ENCODE measurements at places on chromosomes 1 and 21.
A peak's percentile ranks its signal among the peaks of the same experiment; 100 is the strongest.

GRCh38 chr1:33719771-33720670, 143.9 kb upstream of the HMGB4 start:
- peak; percentile 62 for DNase-seq

DNA sequence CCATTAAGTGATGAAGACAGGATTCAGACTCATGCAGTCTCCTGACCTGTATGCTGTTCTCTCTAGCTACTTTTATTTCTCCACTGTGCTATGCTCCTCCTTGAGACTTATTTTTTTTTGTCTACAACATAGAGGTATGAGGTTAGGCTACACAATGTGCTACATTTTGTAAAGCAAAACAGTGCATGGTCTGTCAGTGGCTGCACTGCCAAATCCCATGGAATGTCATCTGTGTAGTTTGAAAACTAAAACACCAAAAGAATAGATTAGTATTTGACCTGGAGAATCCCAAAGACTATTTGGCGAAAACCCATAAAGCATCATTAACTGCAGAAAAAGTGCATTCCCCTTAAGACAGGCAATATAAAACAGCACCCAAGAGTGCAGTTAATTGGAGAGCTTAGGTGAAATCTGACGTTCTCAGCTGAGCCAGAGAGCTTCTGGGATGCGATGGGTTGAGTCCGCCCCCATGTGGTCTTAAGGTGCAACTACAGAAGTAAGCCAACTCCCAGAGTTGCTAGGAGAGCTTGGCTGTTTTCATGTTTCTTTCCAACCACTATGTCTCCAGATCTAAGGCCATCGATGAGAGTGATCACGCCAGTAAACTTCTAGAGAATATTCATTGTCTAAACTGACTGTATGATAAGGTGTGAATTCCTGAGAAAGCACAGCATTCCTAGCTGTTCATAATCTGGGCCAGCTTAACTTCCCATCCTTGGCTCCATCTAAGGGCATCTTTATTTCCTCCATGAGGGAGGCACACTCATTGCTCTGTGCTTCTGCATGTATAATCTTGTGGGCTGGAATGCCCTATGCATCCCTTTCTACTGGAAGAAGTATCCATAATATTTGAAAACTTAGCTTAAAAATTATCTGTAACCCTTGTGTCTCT, 20.7 kb upstream of the CYP2J2 start:
- DNase-seq: peak; percentile 64

GRCh38 chr1:47437447-47438164, at the start of gene FOXD2:
FOXD2 (plus strand) TSS chr1:47438044; CDS start chr1:47438136, 92 bp downstream.
- DNase-seq: peak; percentile 75

GRCh38 chr1:111062624-111063023, 77.3 kb downstream of the DRAM2 start:
- DNase-seq: no peak

GRCh38 chr1:151612501-151613281, 841 bp downstream of the SNX27 start:
- peak; percentile 16 for DNase-seq

- DNase-seq: no peak
Measured at GRCh38 chr1:212979340-212980122, 29.2 kb downstream of the VASH2 start.

DNA sequence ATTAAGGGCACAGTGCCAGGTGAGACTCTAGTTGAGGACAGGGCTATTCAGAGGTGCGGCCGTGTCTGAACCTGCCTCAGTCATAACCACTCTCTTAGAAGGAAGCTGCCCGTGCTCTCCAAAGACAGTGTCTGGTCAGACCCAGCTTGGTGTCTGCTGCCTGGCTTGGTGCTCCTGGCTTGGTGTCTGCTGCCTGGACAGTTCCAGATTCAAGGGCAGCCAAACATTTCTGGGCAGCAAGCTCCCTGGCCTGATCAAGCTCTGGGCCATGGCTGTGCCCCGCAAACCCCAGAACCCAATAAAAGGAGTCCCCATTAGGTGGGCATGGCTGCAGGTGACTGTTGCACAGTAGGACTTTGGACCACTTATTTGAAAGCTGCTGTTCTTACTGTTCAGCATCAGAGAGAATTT, 27.7 kb downstream of the NEK2 start:
- DNase-seq: no peak

GRCh38 chr1:101364370-101365120, 127.7 kb downstream of the S1PR1 start:
- no peak for DNase-seq

GRCh38 chr1:95117207-95118066, at the start of gene TLCD4:
TLCD4 (plus strand) TSS chr1:95117355; CDS start chr1:95143902, 26,547 bp downstream.
- DNase-seq: peak; percentile 13

- DNase-seq: no peak
Measured at GRCh38 chr1:225771661-225772322, 5.8 kb upstream of the SRP9 start.

- DNase-seq: no peak
Measured at GRCh38 chr1:210605099-210605498, 276.4 kb downstream of the HHAT start.

GRCh38 chr1:154326546-154327465, 1.5 kb downstream of the ATP8B2 start:
- DNase-seq: peak; percentile 91

DNA sequence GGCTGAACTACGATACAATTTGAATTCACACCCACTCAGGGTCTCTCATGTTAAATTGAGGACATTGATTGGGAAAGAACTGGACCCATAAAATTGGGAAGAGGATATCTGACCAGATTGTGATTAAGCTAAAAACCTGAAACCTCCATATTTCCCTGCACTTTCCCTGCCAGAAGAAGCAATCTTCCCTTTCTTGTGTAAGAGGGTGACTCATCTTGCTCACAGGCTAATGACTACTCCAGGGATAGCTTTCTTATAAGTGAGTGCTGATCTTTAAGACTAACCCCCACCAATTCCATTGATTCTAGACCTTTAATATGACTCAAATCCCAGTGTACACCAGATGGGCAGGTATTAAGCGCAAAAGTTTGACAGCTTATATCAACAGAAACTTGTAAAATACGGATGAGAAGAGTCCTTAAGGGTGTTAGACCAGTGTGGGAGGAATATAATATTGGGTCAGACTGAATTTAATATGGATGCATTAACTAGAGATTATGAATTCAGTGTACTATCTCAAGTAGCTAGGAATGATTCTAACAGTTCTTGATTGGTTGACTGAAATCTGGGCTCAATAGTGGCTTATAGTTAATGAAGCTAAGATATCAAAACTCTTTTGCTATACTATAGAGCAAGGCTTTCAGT, 12.1 kb upstream of the SGIP1 start:
- peak; percentile 85 for DNase-seq

GRCh38 chr1:203300441-203301330, 4.6 kb upstream of the BTG2 start:
- DNase-seq: no peak

GRCh38 chr1:110106013-110106941, 6.0 kb upstream of the UBL4B start:
- DNase-seq: peak; percentile 65

DNA sequence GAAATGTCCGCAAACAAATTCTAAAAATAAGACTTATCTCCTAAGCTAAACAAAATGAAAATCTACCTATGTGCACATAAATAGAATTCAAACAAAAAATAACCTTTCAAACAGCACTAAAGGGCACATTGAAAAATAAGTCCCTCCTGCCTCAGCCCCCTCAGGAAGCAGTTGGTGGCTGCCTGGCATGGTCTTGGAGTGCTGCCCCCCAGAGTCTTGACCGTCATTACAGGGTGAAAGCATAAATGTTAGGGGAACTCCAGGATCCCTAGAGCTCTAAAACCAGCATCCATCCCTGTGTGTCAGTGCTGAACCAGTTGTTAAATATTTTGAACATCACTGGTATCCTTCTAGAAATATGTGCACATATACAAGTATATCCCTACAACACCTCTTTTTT, 6.5 kb upstream of the NPL start:
- DNase-seq: no peak

GRCh38 chr1:199959033-199959774, 68.3 kb upstream of the NR5A2 start:
- DNase-seq: no peak

- no peak for DNase-seq
Measured at GRCh38 chr21:42250422-42251403, 31.8 kb downstream of the ABCG1 start.

DNA sequence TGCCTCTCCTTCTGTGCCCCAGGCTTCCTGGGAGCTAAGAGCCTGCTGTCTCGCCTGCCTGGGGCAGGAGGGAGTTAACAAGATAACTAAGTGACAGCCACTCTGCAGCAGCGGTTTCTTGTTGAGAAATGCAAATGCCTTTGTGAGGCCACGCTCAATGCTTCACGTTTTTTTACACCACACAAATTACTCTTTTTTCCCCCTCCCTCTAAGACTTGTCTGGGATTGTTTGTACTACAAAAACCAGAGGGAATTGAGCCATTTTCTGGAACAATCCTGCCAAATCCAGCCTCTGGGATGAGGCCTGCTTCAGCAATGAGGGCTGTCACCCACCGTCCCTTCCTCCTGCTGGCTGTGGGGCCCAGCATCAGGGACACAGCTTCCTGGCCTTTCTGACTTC, 119.6 kb downstream of the ACTL8 start:
- DNase-seq: peak; percentile 99

GRCh38 chr21:41371685-41372030, 9.8 kb downstream of the MX2 start:
- DNase-seq: no peak

DNA sequence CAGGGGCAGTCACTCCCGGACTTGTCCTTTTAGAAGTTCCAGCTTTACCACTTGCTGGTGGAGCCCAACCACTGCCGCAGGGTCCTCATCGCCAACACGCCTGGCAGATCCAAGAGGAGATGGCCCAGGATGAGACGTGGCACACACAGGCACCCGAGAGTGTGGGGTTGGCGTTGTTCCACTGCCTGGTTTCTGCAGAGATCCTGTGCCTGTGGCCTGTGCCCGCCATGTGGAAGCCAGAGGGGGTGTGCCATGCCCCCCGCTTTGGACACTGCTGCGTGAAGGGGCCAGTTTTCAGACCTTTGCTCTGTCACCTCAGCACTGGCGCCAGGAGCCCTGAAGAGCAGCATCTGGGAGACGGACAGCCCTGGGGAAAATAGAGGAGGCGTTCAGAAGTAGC, 10.8 kb downstream of the CD46 start:
- no peak for DNase-seq

DNA sequence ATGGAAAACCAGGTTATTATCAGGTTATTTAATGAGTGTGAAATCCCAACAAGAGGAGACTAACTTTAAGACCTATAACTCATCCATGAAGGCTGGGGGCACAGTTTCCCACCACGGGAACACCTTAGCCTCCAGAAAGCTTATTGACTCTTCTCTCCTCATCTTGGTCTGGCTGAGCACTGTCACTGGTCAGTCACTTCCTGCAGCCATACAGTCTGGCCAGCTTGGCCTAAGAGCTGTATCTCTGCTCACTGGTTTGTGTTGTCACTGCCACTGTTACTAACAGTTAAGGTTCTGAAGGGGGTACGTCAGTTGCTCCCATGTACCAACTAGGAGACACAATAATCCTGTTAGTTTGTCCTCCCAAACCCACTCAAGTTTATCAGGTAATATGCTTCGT, 16.7 kb upstream of the DDAH1 start:
- no peak for DNase-seq

DNA sequence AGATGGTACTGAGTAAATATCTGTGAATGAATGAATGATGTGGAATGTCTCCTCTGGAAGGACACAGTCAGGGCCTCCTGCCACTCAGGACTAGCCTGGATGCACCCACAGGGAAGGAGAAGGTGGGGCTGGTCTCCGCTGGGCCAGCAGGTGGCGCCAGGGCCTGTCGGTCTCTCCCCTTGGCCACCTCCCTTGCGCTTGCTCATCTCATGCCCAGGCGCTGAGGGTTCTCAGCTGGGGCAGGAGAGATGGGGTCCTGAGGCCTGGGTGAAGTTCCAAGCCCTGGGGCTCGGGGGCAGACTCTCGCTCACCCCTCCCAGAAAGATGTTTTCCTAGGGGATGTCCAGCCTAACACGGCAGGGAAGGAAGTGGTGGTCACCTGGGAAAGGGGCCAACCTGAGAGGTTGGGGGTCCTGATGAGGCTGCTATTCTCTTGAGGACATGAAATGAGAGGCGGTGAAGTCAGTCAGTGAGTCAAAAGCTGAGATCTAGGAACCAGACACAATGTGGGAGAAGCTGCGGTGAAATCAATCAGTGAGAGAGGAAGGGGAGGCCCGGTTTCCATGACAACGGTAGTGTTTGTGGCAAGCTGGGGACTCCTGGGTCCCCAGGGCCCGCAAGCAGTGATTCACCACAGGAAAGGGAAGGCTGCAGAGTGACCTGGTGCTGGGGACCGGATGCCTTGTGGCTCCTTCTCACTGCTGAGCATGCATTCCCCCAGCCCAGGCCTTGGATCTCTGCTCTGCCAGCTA, 14.6 kb upstream of the MEX3A start:
- DNase-seq: peak; percentile 81

DNA sequence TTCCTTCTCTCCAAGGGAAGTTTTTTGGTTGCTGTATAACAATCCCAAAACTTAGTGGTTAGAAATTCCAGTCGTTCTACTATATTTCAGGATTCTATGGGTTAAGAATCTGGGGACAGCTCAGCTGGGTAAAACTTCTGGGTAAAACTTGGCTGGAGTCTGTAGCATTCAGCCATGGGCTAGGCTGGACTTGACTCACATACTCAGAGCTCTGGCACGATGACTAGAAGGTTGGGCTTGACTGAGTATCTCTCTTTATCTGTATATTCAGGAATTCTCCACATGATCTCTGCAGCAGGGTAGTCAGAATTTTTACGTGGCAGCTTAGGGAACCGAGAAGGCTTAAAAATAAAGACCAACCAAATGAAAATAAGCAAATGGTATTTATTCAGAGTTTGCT, 28.2 kb upstream of the HRNR start:
- DNase-seq: peak; percentile 19

GRCh38 chr1:9265037-9265436, 27.7 kb upstream of the SPSB1 start:
- no peak for DNase-seq

DNA sequence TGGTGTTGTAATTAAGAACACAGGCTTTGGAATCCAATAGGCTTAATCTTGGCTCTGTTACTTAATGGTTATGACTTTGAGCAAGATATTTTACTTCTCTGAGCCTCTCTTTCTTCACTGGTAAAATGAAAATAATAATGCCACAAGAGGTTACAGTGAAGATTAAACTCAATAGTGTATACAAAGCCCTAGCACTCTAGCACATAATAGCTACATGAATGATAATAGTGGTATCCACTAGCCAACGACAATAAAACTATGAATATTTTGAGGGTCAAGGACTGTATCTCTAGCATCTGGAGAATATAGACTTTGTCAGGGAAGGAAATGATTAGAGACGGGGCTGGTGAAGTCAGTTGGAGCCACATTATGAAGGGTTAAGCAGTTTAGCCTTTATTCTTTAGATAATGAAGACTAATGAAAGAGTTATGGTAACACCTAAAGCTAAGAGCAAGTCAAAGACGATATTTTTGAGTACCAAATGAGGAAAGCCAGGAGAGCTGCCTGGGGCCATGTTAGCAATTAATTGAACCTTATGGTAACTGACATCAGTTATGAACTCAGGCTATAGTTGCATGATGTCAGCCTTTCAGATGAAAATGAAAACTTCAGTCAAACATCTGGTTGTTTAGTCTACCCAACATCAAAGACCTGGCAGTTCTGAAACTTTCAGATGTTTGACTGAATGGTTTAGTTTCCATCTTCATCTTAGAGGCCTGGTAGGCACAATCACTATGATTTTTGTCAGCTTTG, 32.8 kb upstream of the RNF11 start:
- no peak for DNase-seq
